Astrocyte (in vitro differentiated cells and primary cell): ENCODE measurements at places on chromosomes 13 and 19.

DNA sequence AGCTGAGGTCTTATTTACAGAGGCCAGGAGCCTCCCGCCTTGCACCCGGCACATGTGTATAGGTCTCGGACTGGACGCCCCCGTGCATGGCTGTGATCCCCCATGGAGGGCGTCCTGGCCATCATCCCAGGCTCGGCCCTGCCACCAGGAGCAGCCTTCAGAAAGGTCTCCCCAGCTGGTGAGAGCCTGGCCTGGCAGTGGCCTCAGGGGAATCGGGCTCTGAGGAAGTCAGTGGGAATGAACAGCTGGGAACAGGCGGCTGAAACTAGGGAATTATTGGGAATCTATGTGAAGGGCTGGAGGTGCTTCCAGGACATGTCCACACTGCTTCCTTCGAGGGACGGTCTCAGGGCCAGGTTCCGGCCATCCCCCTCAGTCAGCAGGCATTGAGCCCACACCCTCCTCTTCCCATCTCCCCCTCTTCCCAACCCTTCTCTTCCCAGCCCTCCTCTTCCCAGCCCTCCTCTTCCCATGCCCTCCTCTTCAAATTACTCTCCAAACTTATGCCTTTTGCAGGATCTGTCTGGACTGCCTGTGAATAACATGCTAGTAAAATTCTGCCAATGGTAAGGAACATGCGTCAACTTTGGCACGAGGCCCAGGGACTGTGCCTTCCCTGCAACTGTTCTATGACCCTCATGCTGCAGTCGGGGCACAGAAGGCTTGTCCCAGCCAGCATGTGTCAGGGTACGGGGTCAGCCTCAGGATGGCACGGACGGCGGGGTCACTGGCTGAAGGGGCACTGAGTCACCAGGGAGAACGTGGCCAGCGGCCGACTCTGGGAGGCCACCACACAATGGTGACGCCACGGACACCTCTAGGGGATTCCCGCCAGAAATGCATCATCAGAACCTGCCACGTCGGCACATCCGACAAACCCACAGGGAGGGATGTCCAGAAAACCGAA lies 24.2 kb upstream of the C13orf46 start:
- no peak for DNase-seq

GRCh38 chr13:35480346-35480745 lies 3.9 kb upstream of the MAB21L1 start:
- no peak for DNase-seq

DNA sequence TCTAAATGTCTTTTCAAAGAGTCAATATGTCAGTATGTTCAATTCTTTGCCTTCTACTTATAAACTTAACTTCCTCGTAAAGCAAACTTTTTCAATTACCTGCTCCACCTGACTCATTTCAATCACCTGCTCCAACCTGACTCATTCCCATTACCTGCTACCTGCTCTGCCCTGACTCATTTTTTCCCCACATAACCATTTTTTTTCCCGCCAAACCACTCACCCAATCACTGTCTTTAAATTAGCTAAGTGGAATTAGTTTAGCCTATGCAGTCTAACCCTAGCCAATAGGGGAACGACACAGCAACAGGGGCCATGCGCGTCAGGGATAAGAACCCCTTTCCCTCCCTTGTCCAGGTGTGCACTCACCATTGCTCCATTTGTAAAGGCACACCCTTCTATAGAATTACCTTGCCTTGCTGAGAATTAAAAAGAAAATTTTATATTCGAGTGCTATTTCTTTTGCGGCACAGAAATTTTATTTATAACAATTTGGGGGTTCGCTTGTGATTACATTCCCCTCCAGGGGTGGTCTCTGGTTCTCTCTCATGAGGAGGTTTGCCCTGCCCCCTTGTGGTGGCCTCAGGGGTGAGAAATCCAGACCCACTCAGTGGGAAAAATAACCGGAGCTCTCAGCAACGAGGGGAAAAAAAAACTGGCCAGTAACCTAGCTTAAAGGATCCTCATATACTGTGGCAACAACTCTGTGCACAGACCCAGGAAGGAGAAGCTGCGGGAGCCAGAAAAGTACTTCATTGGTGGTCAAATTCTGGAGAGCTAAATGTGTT lies 193.1 kb downstream of the ZNF486 start:
- DNase-seq = no peak

GRCh38 chr19:11375143-11375948 lies 880 bp downstream of the SWSAP1 start:
- no peak for DNase-seq
